ENCODE measurements at places on chromosomes 7 and 10. TPM values are rescaled to one million over a fixed set of nuclear protein-coding genes. Genes with fewer than 3 reads are reported as not detected.

DNA sequence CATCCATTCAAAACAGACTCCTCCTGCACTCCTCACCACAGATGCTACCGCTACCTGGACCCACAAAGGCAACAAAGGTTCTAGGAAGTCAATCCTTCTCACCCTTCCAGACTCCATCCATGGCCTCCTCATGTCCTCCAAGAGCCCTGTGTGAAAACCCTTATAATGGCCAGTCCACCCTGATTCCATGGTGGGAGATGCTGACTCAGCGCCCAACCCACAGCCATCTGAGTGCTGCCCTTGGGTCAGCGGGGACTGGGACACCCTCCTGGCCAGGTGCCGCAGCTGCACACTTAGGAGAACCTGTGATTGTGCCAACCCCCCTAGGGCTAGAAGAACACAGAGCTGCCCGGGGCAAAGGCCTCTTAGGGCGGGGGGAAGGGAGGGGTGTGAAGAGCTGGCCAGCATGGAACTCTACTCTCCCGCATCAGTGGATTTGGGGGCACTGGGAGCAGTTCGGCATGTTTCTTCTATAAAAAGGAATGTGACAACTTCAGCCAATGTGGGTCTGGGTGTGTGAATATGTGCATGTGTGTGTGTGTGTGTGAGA lies 25.4 kb downstream of the TMEM273 start:
- DNase-seq: no peak

- no peak for DNase-seq
Observed at GRCh38 chr10:109851616-109852474, 71.5 kb downstream of the XPNPEP1 start.

DNA sequence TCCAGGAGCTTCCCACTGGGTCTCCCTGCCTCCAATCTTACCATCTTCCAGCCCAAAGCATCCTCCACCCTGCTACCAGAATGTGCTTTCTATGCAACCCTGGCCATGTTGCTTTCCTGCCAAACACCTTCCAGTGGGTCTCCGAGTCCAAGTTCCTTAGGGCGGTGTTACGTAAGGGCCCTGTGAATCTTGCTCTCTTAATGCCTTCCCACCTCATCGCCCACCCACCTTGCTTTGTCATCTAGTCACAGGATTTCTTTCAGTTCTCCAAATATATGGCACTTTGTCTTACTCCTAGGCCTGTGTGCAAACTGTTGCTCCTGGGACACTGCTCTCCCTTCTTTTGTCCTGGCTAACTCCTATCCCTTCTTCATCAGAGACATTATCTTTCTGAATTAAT lies 344.5 kb downstream of the RPS24 start:
- no peak for DNase-seq

GRCh38 chr7:150946421-150947240 lies 31.5 kb downstream of the KCNH2 start:
- peak; percentile 16 for DNase-seq

DNA sequence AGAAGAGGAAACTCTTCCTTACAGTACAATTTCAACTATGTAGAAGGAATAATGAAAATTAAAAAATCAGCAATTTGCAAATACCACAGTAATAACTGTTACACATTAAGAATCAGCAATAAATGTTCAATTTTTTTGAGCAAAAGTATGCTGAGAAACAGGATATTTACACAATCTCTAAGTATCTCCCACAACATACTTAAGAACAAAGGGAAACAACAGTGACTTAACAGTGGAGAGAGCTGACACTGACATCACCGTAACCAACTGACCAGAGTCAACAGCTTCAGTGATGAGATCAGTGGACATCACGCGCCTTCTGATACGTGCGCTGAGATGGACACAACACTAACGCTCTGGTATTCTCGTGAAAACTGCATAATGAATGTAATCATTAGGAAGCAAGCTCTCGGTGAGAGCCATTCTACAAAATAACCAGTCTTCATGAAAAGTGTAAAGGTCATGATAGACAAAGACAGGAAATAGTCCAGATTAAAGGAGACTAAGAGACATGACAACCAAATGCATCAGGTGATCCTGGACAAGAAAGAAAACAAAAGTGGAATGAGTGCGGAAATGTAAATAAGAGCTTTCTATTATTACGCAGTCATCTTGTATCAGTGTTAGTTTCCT lies 82.6 kb downstream of the PIP4K2A start:
- DNase-seq: no peak

Gene PGAM2
- 799 TPM for total RNA-seq

GRCh38 chr10:7170626-7171322 lies 240.1 kb downstream of the SFMBT2 start:
- no peak for DNase-seq

DNA sequence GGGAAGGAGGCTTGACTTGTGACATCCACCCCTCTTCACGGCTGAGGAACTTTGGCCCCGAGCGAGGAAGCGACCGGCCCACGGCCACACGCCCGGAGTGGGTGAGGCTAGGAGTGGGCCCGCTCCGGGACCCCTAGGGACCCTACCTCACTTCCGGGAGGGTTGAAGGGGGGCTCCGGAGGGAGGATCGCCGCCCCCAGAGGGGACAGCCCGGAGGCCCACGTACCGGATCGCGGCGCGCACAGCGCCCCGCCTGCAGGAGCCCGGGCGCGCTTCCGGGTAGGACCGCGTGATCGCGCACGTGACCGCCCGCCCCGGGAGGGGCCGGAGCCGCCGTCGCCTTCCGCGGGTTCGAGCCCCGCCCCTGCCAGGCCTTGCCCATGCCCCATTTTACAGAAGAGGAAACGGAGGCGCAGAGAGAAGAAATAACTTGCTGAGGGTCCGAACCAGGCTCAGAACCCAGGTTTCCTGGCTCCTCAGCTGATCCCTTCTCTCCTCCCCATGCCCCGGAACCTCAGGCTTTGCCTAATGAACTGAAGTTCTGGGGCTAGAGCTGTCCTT lies at the start of gene HPS1:
Gene HPS1, minus strand, starts transcription at position 275 of the 561 bp plus-strand sequence. CDS start 3,695 bp downstream, outside the sequence.
- peak; percentile 88 for DNase-seq

DNA sequence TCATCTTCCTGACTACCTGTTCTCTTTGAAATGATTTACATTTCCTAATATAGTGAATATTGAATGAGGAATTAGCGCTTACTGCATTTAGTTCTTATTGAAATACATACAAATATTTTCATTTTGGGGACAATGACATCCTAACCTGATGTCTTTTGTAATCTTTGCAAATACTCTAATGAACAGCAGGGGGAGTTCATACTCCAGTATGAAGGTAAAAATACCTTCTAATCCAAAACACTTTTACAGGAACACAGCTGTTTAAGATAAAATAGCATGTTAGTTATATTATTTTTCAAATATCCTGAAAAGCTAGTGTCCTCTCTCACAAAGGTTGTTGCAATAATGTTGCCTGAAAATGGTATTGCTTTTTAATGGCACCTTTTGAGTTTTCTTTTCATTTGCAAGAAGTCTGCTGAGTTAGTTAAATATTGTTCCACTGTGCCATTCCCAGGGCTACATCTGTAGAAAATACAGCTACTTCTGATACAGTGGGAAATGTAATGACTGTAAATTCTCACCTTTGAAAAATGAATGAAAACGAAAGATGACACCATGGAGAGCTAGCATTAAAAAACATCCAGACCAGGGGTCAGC lies 400.0 kb downstream of the PHF14 start:
- DNase-seq: no peak

DNA sequence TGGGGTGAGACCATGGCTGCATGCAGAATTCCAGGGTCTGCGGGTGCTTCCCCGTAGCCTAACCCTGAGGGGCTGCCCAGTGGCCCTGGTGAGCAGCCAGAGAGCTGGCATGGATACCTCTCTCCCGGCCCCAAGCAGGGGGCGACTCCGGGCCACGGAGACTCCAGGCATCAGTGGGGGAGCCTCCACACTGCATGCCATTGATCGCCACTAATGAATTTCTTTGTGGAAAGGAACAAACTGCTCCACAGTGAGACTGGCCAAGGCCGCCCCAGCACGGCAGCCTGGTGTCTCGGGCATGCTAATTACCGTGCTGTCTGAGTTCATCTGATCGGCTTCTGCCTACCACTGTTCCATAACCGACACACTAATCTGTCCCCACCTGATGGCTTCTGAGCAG lies 184.4 kb downstream of the GRID1 start:
- DNase-seq: no peak

Gene LLCFC1
- total RNA-seq: not detected

DNA sequence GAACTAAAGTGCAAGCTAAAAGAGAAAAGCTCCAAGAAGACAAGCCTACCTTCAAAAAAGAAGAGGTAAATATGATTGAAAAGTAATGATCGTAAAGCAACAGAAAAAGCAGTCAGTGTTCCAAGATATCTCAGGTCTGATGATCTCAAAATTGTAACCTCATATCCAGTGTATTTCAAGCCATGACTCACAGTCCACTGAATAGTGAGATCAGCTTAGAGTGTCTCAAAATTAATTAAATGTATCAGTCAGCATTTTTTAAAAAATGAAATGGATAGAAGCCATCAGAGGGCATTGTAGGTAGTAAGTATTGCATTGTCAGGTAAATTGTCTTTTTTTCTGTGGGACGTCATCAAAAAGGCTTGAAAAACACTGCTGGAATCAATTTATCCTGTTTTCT lies 50.6 kb upstream of the AGBL3 start:
- DNase-seq: no peak

Measured in left cardiac atrium (tissue), 4 donors.